ENCODE measurements at places on chromosomes 1 and 21.
A peak's percentile ranks its signal among the peaks of the same experiment; 100 is the strongest.

DNA sequence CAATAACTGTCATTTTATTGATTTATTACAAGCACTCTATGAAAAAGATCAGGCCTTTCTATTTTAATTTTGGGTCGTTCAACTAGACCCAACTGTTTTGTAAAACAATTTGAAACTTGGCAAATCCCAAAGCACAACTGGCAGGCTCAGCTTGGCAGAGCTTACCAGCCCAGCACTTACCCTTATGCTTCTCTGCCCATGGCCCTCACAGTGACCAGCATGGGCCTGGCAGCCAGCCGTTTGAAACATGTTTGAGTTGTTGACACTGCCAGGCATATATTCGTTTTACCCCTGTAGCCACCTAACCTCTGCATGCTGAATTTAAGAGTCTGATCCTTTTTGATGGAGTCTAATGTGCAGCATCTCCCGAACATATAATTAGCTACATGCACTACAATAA, 796.7 kb upstream of the ADGRL2 start:
- no peak for DNase-seq

DNA sequence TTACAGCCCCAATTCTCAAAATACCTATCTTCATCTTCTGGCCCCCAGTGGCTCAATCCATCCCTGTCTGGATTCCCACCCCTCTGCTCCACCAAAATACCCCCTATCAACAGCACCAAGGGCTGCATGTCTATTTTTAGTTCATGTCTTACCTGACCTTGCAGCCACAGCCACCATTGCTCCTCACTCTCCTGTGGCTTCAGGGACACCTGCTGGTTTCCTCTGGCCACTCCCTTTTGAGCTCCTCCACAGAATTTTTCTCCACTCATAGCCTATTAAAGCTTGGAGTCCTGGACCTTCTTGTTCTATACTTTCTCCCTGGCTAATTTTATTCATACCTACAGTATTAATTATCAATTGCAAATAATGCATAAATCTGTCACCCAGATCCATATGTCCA, 125.3 kb upstream of the NGF start:
- DNase-seq: no peak

DNA sequence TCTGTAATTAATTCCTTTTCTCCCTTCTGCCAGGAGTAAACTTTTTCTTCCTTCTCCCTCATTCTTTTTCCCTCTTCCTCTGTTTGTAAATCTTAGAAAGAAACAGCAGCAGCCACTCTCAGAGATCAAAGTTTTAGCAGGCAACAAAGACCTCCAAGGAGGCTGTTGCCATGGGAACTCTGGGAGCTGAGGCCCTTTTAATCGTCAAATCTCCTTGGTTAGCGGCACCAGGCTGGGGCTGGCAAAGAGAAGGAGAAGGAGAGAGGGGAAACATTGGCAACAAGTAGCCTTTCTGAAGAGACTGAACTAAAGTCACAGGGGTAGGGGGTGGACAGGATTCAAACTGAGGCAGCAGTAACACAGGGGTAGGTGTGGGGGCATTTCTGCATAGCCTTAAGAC, 25.2 kb downstream of the ILDR2 start:
- DNase-seq: no peak

DNA sequence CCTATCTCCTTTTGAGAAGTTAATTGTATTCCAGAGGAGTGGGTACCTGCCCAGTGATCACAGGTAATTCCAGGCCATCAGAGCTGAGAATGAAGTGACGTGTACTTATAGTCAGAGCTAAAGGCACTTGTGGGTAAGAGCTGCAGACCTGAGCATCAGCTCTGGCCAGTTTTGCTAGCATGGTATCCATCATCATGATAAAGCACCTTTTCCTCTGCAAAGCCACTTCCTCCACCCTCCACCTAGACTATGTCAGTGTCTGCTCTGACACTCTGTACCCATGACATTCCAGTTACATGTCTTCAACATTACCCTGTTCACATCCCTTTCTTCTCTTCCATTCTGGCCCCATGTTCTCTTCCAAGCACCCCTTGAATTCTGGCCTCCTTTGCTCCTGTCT, 157.3 kb downstream of the GRIK3 start:
- no peak for DNase-seq

DNA sequence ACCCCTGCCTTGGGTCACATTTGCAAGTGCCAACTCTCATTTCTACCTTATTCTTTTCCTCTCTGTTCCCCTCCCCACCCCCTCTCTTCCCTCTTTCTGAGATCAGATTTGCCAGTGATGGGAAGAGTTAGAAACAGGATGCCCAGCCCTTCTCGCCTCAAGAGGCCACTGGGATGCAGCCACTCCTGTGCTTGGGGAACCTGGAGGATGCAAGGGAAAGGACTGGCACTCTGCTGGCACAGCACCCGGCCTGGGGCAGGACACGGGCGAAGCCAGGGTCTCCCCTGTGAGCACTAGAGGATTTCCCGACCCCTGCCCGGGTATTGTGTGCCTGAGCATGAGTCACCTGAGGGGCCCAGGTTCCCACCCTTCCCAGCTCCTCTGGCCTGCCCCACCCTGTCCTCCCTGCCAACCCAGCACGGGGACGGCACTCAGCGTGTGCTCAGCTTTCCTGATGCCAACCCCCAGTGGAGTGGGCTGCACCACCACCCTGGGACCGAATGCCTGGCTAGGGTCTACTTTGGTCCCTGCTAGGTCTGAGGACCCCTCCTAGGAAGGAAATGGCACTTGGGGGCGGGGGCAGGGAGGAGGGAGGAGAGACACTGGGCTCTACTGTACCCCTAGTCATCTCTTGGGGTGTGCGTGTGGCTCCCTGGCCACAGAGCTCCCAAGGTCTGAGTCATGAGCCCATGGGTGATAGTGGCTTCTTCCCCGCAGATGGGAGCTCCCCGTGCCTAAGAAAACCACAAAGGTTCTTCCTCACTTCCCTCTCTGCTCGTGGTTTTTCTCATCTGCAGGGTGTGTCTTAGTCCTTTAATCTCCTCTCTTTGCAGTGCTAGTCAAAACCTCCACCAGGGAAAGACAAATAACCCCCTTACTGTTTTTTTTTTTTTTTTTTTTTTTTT, 12.4 kb downstream of the LMNA start:
- DNase-seq: peak; percentile 69

DNA sequence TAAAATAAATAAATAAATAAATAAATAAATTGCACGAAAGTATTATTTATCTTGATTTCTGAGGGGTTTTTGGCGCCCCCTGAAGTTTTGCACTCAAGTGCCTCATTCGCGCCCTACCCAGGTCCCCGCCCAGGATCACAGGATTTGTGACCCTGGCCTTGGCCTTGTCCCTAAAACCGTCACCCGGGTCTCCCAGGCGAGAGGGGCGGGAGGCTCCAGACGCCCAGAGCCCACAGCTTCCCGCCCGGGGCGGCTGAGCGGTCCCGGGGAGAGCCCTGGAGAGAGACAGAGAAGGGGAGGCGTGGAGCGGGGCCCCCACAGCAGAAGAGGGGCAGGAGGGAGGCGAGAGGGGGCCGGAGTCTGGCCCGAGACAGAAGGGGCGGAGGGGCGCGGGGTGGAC, 91.8 kb upstream of the CASZ1 start:
- no peak for DNase-seq
